ENCODE measurements at places on chromosomes 6 and 20. TPM values are rescaled to one million over a fixed set of nuclear protein-coding genes. Genes with fewer than 3 reads are reported as not detected.

GDAP1L1 gene
- not detected for total RNA-seq

HEY2 gene
- total RNA-seq, result 0.17 TPM

PIGT gene
- 69.2 TPM for total RNA-seq

CST2 gene
- not detected for total RNA-seq

UBE2C gene
- total RNA-seq, result 1.0 TPM

HLA-B gene
- 181 TPM for total RNA-seq

SLC13A3 gene
- 5.3 TPM for total RNA-seq

OR2H2 gene
- total RNA-seq, result not detected

HLA-C gene
- 82.5 TPM for total RNA-seq

GJA10 gene
- not detected for total RNA-seq

ZBTB24 gene
- 10.0 TPM for total RNA-seq

CBLN4 gene
- total RNA-seq, result not detected

TRIM26 gene
- 37.8 TPM for total RNA-seq

LINC00237 gene
- not detected for total RNA-seq

GRCh38 chr6:45586216-45587171 lies 208.8 kb upstream of the SUPT3H start:
- DNase-seq, result peak; percentile 85

DNA sequence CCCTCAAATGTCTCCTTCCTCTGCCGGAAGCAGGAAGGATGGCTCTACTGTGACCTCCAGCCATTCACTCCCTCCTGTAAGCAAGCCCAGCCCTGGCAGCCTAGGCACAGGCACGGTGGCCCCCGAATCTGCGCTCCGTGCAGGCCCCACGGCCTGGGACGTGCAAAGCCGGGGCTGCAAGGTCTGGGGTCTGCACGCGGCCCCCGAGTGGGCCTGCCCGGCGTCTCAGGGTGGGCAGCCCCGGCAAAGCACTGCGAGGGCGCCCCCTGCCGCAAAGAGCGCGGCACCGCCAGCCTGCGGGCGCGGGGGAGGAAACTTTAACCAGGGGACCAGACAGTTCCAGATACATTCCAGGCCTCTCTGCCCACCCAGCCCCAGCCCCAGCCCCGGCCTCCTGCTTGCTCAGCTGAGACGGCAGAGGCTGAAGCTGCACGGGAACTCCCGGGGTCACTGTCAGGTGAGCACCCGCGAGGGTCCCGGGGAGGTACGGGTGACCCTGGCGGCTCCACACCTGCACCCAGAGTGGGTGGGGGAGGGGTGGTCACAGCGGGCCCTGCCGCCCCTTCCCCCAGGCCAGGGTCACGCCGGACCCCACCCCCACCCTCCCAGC lies 98.8 kb downstream of the ASXL1 start:
- DNase-seq, result no peak

GRCh38 chr20:21944227-21944626 lies 238.8 kb downstream of the PAX1 start:
- DNase-seq, result no peak

DNA sequence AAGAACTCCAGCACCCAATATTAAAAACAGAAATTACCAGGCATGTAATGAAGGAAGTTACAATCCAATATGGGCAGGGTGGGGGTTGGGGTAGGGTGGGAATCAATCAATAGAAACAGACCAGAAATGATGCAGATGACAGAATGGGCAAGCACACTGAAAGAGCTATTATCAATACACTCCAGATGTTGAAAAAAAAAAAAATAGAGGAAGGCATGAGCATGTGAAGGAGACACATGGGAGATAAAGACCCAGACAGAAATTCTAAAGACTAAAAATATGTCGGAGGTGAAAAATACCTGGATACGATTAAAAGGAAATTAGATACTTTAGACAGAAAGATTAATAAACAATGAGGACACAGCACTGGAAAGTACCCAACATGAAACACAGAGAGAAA lies 19.1 kb upstream of the ZC3H12D start:
- no peak for DNase-seq

- DNase-seq, result no peak
Measured at GRCh38 chr20:31559704-31560093, 45.4 kb upstream of the ID1 start.

DNA sequence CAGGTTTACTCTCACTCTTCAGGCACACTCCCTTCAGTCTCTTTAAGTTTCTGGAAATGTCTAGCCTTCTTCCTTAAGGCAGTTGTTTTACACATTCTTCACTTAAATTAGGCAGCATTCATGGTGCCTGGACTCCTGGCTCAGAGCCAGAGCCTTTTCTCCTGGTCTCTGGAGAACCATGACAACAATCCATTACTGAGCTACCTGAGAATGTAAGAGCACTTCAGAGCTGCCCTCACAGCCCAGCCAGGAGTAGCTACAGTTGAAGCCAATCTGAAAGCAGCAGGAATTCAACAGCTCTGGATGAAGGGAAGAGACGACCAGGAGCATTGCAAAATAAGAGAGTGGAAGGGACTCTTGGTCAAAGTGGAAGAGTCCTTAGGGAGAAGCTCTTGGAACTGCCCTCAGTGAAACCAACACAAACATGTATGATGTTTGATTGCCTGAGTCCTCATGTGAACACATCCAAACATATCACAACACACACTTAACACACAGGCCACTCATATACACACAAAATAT lies 416.8 kb upstream of the SPTLC3 start:
- no peak for DNase-seq

- DNase-seq, result no peak
Measured at GRCh38 chr6:155396605-155397004, 59.0 kb downstream of the NOX3 start.

GRCh38 chr6:125988280-125988679 lies 1.9 kb downstream of the TRMT11 start:
- no peak for DNase-seq

- DNase-seq, result no peak
Measured at GRCh38 chr6:39790772-39791171, 1.4 kb upstream of the DAAM2 start.

- DNase-seq, result no peak
Measured at GRCh38 chr6:14796974-14797762, 448.7 kb upstream of the JARID2 start.

DNA sequence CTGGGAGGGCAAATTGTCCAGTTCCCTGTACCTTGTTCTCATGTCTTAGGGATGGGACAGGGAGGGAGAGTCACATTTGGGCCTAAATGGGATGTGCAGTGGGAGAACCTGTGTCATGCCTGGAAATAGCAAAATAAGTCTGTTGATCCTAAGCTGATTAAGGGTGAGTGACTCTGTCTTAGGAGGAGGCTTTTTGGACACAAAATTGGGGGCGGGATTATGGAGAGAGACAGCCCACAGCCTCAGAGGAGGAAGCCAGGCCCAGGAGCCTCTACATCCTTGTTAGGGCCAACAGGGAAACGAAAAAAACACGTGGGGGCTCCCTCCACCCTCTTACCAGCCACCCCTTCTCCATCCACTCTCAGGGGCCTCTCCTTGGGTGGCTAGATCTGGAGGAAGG lies 2.2 kb downstream of the KCNB1 start:
- no peak for DNase-seq

DNA sequence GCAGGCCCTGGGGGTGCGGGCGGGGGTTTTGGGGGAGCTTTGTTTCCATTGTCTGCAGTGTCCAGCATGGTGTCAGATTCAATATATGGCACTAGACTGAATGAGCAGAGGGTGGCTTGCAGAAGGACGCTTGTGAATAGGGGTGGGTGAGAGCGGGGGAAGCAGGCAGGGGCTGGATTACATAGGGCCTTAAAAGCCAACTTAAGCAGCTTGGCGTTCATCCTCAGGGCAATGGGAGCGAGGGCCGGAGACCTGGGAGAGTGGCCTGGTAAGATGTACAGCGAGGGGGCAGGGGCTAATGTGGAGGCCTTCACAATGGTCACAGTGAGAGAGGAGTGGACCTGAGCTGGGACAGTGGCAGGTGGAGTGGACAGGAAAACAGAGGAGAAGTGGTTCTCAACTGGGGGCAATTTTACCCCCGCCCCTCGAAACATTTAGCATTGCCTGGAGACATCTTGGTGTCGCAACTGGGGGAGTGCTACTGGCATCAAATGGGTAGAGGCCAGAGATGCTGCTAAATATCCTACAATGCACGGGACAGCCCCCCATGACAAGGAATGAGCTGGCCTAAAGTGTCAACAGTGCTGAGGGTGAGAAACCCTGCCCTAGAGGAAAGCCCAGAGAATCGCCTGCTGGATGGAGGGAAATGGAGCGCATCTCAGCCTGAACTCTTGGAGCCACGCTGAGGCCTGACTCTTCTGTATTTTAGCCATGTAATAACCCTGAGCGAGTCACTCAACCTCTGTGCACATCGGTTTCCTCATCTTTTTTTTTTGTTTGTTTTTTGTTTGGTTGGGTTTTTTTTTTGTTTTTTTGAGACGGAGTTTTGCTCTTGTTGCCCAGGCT lies 15.1 kb upstream of the BAK1 start:
- no peak for DNase-seq

- DNase-seq, result no peak
Measured at GRCh38 chr6:166087246-166087645, 80.4 kb downstream of the TBXT start.

DNA sequence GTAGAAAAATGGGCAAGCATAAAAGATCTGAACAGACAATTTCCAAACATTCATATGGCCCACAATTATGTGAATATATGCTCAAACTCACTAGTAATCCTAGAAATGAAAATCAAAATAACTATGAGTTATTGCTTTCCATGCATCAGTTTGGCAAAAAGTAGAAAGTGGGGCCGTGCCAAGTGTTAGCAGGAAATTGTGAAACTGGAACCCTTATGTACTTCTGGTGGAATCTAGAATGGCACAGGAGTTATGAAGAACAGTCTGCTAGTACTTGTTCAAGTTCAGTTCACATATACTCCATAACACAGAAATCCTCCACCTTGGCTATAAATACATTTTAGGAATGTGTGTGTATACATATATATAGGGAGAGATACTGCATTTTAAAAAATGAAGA lies 89.8 kb downstream of the EYA2 start:
- DNase-seq, result no peak

GRCh38 chr6:18136260-18136659 lies 13.8 kb upstream of the NHLRC1 start:
- no peak for DNase-seq

- DNase-seq, result no peak
Measured at GRCh38 chr6:106253731-106254130, 71.8 kb downstream of the ATG5 start.

GRCh38 chr6:168150551-168151320 lies 71.7 kb upstream of the FRMD1 start:
- DNase-seq, result no peak

DNA sequence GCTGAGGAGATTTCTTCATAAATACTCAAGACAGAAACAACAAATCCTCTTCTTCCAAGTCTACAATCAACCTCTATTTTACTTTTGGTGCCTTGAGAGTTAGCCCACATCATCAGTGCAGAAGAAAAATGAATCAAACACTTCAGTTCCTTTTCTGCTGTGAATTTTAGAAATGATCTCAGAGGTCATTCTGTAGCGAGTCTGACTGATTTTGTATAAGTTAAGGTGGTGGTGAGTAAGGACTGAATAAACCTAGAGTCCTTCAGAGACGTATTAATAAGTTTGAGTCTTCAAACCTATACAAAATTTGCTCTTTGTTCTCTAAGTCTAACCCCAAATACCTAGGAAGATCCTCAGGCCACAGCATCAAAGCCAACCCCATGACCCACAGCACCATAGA lies 33.1 kb upstream of the NT5E start:
- DNase-seq, result no peak

GRCh38 chr20:1440024-1440423 lies 26.6 kb downstream of the NSFL1C start:
- peak; percentile 29 for DNase-seq

- DNase-seq, result no peak
Measured at GRCh38 chr6:31498748-31499147, 803 bp downstream of the MICB start.

GRCh38 chr6:131419702-131420101 lies 153.3 kb upstream of the ARG1 start:
- DNase-seq, result no peak

DNA sequence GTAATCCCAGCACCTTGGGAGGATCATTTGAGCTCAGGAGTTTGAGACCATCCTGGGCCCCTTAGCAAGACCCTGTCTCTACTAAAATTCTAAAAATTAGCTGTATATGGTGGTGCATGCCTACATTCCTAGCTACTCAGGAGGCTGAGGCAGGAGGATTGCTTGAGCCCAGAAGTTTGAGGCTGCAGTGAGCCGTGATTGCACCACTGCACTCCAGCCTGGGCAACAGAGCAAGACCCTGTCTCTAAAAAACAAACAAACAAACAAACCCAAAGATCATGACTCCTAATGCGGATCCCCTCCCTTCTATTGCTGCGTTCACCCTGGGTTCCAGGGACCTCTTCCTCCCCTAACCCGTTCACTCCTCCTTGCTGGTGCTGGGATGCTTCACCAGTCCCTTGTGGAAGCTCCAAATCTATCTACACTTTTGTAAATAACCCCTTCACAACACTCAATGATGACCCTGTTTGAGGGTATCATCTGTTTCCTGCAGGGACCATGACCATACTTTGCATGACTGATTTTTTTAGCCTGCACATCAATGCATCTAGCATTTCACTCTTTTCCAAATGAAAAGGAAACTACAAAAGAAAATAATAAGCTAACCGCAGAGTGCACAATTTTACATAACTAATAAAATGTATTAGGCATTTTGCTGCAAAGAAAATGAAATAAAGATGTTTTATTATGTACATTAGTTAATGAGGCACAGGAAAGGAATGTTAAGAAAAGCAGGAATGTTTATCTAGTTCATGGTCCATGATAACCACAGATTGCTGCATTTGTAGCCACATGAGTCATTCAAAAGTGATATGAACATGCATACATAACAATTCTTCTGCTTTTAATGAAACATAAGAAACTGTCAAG lies 30.5 kb upstream of the IPCEF1 start:
- DNase-seq, result peak; percentile 73

- DNase-seq, result peak; percentile 55
Measured at GRCh38 chr20:37288091-37288490, 1.4 kb upstream of the MANBAL start.

GRCh38 chr6:162055365-162055764 lies 672.2 kb downstream of the PRKN start:
- no peak for DNase-seq

DNA sequence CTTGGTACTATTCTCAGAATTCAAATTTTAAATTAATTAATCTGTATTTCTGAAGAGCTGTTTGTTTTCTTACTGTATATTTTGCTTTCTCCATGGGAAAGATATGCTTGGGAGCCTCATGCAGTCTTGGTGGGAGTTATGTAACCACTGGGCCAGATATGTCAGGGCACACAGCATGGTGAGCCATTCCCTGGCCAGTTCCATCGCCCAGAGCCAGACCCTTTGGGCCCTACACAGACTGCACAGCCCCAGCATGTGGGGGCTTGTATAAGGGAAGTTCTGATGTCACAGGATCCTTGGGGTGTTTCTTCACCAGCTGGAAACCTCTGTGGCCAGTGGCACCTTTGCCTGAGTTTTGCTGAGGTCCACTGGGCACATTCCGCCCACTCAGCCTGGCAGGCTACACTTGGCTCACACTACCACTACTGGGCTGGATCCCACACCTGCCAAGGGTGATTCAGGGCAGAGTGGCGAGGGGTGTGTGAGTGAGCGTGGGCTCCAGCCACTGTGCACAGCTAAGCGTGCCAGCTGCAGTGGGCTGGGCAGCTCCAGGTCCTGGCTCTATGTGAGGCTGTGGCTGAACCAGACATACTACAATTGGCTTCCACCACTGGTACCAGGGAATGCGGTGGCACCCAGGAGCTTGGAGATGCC lies 293.5 kb downstream of the ARHGAP18 start:
- no peak for DNase-seq
